ENCODE measurements at places on chromosomes 1 and 21. TPM values are rescaled to one million over a fixed set of nuclear protein-coding genes. Genes with fewer than 3 reads are reported as not detected.

DNA sequence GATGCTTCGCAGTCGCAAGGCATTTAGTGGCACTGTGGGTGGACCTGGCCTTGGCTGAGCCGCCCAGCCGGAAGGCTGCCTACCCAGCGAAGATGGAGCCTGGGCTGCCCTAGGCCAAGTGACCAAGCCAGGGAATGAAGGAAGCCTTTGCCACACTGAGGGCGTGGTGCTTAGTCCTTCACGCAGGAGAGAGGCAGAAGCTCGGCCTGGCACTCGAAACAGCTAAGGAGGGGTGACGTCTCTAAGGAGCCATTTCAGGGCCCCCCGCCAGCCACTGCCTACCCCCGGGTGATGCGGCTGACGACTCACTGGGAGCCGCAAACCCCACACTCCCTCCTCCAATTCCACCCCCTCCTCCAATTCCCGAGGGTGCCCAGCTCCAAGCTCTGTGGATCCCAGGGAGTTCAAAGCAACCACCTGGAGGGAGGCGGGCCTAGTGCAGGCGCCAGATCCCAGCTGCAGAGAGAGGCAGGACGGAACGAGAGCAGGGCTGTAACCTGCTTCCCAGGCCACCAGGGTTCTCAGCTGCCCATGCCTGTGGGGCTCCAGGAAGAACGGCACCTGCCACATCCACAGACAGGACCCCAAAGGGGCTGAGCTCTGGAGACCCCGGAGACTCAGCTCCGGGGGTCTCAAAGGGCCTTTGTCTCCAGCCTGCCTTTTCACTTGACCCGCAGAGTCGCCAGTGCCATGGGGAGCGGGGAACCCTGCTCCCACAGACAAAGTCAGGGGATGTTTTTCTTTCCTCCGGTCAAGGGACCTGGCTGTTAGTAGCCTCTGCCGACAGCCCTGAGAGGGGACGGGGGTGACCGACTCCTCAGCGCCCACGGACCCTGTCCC lies 75.8 kb downstream of the ARHGEF16 start:
- DNase-seq, result no peak

KLF17 gene
- total RNA-seq, result not detected

LRRC71 gene
- not detected for total RNA-seq

- DNase-seq, result no peak
Measured at GRCh38 chr1:225253784-225254183, 174.1 kb downstream of the LBR start.

DNA sequence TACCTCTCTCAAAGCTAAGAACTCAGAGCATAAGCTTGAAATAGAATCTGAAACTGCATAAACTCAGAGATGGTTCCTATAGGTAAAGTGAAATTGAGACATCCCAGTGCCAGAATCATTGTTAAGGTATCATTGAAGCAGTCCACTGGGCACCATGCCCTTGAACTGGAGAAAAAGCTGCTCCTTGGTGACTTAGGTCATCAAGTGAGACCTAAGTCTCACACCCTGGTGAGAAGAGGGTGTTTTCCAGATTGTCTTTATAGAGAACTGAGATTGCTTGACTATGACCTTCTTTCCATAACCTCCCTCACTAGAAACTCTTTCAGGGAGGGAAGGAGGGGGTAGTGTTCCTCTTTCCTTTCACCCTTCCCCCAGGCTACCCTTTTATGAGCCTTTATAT lies 9.4 kb upstream of the ATP6V1G3 start:
- no peak for DNase-seq

DENND2D gene
- 31.9 TPM for total RNA-seq

- no peak for DNase-seq
Measured at GRCh38 chr1:15639931-15640330, 22.7 kb downstream of the DDI2 start.

DNA sequence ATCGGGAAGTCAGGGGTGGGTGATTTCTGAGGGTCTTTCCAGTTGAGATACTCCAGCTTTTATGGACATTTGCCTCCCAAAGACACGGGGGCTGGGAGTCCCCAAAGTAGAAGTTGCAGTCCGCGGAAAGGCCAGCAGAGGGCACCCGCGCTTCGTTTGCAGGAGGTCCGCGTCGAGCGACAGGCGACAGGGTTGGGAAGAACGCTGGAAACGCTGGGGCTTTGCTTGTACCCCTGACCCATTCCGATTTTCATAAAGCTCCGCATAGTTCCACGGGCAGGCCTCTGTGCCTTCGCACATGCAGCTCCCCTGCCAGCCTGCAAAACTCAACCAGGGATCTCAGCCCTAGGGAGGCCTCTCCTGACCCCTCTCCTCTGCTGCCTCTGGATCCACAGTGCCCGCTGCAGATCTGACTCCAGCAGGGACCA lies 44.2 kb upstream of the LAPTM5 start:
- DNase-seq, result no peak

GRCh38 chr21:33847588-33848248 lies 67.9 kb downstream of the ATP5PO start:
- DNase-seq, result no peak

DNA sequence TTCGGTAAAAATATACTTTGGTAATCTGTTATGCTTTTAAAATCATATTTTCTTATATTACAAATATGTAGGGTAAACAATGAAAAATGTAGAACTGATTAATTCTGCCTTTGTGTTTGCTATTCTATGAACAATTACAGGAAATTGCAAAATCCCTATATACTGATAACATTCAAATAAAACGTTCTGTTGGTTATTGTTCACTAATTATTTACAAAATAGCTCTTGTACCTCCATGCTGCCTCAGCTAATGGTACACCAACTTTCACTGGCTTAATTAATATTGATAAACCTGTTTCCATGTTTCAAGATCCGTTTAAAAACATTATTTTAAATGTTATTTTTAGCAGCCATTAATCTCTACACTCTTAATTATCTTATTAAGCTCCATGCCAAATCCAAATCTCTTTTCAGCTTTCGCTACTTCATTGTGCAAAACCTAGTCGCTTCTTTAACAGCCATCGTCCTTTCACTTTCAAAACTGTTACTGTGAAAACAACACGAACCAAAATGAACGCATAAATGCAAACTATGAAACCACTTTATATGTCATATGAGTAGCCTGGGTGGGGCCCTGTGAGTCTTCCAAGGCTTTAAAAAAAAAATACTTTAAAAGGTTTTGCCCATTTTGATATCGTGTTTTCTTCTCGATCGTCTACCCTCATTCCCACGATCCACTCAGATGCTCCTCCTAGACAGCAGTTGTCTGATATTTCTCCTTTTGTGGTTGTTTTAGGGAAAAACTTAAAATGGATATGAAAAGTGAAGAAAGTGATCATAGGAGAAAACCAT lies 807.1 kb downstream of the USP25 start:
- no peak for DNase-seq

ATP1A4 gene
- total RNA-seq, result not detected

WNT3A gene
- total RNA-seq, result 3.7 TPM

- no peak for DNase-seq
Measured at GRCh38 chr1:69611316-69611715, 43.6 kb downstream of the LRRC7 start.

GRCh38 chr1:96833376-96833775 lies 111.8 kb downstream of the PTBP2 start:
- no peak for DNase-seq

DNA sequence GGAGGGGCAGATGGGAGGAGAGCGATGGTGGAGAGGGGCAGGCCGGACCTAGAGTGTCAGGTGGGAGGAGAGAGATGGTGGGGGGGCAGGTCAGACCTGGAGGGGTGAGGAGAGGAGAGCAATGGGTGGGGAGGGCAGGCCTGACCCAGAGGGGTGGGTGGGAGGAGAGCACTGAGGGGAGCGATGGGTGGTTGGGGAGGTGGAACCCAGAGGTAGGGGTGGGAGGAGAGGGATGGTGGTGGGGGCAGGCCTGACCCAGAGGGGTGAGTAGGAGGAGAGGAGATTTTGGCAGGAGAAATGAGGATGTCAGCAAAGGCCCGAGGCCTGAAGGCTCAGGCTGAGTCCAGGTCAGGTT lies 157.3 kb upstream of the VAMP3 start:
- no peak for DNase-seq

- DNase-seq, result no peak
Measured at GRCh38 chr1:171311771-171312558, 2.0 kb upstream of the FMO4 start.

CPLANE2 gene
- 8.1 TPM for total RNA-seq
